EH (cell line): ENCODE measurements at places on chromosomes 6 and 20.

DNA sequence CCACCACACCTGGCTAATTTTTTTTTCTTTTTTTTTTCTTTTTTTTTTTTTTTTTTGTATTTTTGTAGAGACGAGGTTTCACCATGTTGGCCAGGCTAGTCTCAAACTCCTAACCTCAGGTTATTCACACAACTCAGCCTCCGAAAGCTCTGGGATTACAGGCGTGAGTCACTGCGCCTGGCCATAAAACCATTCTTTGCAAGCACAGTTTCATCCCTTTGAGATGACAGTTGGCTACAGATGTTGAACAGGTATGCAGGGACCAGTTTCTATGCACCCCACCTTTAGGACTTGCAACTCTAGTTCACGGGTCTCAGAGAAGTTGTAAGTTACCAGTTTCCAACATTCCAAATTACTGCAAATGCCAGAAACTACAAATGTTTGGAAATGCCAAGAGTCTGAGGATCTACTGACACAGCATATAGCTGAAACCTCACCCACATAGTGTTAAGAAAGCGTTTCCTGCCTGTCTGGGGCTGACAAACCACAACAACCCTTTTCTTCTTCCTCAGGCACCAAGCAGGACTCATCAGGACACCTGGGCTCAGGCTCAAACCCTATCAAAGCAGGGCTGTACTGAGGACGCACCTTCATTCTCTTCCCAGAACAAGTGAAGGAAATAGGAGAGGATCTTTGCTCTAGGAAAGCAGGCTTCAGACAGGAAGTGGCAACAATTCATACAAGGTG lies 22.9 kb downstream of the ARHGAP18 start:
- DNase-seq = peak; percentile 59

DNA sequence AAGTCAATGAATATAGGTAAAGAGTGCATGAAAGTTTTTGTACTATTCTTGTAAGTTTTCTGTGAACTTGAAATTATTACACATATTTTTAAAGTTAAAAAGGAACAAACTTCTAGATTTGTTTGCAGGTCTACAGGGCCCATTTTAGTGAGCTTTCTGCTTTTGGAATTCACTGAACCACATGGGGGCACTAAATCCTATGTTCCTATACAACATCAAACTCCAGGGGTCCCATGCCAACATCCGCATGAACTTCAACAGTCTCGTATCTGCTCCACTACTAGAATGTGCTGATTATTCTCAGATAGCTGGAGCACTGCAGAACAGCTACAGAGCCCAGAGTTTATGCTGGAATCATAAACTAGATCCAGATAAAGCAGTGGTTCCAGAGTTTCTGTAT lies 347.9 kb upstream of the SPTLC3 start:
- no peak for DNase-seq

DNA sequence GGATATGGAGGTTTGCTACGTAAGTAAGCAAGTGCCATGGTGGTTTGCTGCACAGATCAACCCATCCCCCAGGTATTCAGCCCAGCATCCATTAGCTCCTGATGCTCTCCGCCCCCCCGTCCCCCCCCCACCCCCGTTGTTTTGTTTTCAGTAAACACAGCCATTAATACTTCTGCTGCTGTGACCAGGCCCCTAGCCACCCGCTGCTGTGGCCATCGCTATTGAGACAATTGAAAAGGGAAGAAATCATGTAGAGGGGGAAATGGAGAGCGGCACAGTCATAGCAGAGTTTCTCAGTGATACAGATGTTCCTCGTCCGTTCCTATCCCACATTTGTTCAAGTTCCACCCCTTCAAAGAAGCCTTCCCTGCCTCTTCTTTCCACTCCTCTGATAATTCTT lies 24.9 kb downstream of the SLC35D3 start:
- no peak for DNase-seq

DNA sequence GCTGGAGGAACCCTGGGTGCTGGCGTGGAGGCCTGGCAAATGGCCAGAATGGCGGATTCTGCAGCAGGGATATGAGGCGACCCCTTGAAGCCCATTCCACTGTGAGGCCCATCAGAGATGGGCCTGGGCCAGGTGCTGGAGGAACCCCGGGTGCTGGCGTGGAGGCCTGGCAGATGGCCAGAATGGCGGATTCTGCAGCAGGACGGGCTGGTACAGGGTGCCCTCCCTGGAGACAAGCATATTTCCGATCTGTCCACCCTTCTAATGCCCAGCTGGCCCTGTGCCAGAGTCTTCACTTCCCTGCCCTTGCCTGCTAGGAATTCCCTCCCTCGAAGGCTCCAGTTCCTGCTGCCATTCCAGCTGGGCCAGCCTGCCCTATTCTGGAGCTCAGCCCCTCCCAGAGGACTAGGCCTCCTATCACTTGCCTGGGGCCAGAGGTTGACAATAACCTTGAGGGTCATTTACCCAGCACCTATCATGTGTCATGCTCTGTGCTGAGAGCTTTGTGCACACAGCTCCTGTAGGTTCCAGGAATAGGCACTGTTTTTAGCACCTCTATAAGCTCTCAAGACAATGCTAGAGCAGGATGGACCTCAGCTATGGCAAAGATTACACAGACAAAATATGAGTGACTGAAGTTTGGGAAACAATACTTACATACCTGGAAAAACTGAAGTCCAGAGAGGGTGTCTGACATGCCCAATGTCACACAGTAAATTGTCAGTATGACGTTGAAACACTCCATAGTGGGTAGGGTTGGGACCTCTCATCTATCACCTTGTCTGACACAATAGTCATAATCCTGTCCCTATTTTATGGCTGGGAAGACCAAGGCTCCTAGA lies 21.4 kb downstream of the SUN5 start:
- DNase-seq = no peak

GRCh38 chr20:4138056-4138455 lies 122.7 kb upstream of the RNF24 start:
- DNase-seq = no peak

GRCh38 chr6:45504947-45505346 lies 127.2 kb upstream of the SUPT3H start:
- peak; percentile 76 for DNase-seq

GRCh38 chr6:138498629-138499302 lies 528 bp downstream of the NHSL1 start:
- no peak for DNase-seq

GRCh38 chr6:17577059-17577458 lies 23.0 kb upstream of the FAM8A1 start:
- no peak for DNase-seq
